Left renal pelvis (tissue), 4 donors: ENCODE measurements at places on chromosomes 6 and 20.

DNA sequence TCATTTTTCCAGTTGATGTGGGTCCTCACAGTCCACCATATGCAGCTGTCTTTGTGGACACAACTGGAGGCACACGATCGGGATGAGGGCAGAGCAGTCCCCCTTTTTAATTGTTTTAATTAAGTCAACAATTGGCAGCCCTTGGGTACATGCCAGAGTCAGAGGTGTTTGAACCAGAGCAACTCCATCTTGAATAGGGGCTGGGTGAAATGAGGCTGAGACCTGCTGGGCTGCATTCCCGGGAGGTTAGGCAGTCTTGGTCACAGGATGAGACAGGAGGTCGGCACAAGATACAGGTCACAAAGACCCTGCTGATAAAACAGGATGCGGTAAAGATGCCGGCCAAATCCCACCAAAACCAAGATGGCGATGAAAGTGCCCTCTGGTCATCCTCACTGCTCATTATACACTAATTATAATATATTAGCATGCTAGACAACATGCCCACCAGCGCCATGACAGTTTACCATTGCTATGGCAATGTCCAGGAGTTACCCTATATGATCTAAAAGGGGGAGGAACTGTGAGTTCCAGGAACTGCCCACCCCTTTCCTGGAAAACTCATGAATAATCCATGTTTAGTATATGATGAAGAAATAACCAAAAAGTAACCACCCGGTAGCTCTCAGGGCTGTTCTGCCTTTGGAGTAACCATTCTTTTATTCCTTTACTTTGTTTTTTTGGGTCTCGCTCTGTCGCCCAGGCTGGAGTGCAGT, 31.8 kb upstream of the BLCAP start:
- no peak for DNase-seq

GRCh38 chr20:38126932-38127621, 38.0 kb downstream of the TGM2 start:
- no peak for DNase-seq

DNA sequence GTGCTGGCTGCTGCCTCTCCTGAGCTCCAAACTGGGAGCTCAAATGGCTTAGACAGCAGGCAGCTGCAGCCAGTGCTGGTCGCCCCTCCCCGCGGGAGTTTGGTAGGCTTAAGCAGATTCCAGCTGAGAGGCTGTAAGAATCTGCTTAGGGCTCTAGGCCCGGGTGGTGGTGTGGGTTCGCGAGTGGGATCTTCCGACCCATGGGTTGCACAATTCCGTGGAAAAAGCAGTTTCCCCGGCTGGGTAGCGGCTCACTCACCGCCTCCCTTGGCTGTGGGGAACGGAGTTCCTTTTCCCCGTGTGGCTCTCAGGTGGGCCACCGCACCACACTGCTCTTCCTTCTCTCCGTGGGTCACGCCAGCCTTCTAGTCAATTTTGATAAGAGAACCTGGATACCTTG, 232.5 kb downstream of the PKHD1 start:
- DNase-seq, result no peak

DNA sequence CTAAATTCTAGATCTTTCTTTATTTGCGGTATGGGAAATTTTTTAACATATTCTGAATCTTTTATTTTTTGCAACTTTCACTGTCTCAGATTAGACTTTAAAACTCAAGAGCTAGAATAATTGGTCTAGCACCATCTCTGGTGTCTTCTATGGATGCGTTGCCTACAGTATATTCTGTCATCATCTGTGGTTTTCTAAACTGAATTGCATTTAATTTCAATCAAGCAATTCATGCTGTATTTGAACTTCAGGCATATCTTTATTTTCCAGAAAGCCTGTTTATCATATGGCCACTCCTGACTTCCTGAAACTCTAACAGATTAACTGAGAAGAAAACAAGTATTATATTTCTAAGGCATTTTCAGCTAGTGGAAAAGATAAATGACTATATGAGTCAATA, 281.6 kb downstream of the PLCB1 start:
- no peak for DNase-seq

DNA sequence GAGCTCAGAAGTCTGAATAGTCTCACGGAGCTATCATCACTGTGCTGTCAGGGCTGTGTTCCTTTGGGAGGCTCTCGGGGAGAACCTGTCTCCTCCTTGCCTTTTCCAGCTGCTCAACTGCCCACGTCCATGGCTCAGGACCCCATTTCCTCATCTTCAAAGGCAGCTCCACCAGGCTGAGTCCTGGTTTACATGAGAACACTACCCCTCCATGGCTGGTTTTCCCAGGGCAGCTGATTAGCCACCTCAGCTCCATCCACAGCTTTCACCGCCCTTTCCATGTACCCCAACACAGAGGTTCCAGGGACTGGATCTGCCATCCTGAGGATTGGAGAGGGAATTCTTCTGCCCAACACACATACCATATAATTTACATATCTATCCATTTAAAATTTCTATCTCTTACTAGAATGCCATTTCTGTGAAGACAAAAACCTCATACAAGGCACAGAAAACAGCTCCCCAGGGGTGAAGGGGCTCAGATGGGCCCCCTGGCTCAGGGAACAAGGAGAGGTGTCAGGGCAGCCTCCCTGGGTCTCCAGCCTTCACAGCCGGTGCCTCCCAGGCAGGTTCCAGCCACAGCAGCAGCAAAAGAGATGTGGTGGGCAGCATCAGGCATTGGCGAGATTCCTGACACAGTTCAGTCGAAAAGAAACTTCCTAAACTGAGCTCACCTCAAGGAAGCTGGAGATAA, 2.2 kb upstream of the RAET1E start:
- DNase-seq, result no peak

DNA sequence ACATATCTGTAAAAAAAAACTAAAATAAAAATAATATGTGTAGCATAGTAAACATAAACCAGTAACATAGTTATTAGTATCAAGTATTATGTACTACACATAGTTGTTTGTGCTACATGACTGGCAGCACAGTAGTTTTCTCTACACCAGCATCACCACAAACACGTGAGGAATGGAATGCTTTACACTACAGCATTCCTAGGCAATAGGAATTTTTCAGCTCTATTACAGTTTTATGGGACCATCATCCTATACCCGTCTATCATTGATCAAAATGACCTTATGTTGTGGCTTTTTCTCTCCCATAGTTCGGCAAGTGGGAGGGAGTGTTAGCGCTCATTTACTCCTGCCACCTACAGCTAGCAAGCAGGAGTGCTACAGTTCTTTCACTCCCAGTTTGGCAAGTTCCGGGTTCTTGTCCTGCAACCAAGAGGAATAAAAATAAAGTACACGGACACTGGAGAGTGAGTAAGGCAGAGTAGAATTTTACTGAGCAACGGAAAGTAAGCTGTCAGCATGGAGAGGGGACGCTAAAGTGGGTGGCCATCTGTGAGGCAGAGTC, 196.8 kb upstream of the HSF2 start:
- DNase-seq, result no peak

DNA sequence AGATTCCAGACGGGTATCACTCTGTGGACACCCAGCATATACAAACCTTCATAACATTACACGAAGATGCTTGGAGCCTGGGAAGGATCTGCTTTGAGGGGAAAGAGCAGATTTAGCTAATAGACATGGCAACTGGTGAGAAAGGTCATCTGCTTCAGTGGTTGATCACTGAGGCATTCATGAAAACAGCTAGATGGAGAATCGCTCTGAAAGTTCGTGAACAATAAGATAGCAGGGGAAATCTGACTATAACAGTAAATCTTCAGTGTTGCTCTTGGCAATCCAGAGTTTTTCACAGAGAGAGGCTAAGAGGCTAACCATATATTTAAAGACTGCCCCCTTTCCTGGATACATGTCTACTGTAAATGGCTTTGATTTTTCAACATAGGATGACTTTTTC, 245.3 kb downstream of the FARS2 start:
- DNase-seq, result peak; percentile 14

DNA sequence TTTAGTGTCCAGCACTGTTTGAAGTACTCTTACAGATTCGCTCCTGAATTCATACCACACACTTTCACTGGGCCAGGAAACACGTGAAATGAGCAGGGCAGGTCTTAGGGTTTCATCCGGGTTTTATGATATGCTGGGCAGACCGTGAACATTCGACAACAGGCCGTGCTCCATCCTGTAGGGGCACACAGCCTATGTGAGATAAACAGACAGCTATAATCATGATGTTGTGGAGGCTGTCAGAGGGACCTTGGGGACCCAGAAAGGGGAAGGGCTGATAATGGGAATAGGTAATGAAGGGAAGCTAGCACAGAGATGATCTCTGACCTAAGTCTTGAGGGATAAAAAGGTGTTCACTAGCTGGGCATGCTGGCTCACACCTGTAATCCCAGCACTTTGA, 110.4 kb downstream of the RIN2 start:
- no peak for DNase-seq

GRCh38 chr6:44425951-44426350, 38.4 kb downstream of the CDC5L start:
- DNase-seq, result no peak

GRCh38 chr20:11573507-11573906, 344.2 kb upstream of the BTBD3 start:
- no peak for DNase-seq

GRCh38 chr6:129454488-129454887, 255.5 kb downstream of the ARHGAP18 start:
- no peak for DNase-seq

GRCh38 chr20:57628047-57628961, 8.1 kb upstream of the ZBP1 start:
- DNase-seq, result no peak

GRCh38 chr20:46770330-46771194, 61.1 kb downstream of the SLC2A10 start:
- DNase-seq, result no peak

DNA sequence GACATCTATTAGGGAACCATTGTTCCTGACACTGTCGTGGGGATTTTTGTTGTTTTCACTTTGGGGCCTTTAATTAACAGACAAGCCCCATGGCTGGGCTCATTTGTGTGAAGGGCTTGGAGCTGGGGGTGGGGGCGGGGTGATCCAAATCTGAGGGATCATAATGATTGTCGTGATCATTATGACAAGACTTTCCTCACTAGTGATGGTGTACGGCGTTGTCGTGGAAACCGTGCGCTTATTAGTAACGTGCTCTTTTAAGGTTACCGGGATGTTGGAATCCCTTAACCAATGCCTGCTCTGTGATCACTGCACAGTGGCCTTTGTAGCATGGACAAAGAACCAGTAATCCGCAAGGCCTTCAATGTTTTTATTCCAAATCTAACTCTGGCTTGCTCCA, 18.6 kb downstream of the PDYN start:
- DNase-seq, result no peak

GRCh38 chr20:53162251-53162835, 190.2 kb downstream of the TSHZ2 start:
- peak; percentile 79 for DNase-seq

GRCh38 chr6:28257042-28257441, 2.1 kb upstream of the NKAPL start:
- no peak for DNase-seq

- no peak for DNase-seq
Observed at GRCh38 chr6:84979541-84979940, 215.1 kb upstream of the TBX18 start.

GRCh38 chr20:54938707-54939106, 463.3 kb downstream of the DOK5 start:
- DNase-seq, result no peak

- no peak for DNase-seq
Observed at GRCh38 chr6:27031302-27031701, 216.2 kb upstream of the PRSS16 start.

- no peak for DNase-seq
Observed at GRCh38 chr20:56222201-56222600, 26.3 kb upstream of the MC3R start.

GRCh38 chr6:44341095-44341890, 1.2 kb upstream of the SPATS1 start:
- DNase-seq, result no peak

DNA sequence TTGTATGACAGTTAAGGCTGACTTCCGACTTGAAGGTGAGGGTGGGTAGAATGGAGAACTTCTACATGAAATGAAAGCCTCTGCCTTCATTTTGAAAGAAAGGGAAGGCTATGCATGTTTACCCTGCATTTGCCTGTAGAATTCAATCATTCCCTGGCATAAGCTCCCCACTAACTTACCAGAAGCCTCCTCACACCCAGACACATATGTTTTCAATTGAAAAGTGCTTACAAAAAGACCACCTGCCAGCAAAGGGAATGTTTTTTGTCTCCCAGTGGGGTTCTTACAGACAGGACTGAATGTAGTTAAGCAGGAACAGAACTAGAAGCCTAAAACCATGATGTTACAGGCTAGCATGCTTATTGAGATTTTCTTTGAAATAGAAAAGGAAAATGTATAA, 392.1 kb upstream of the HSF2 start:
- DNase-seq, result no peak

GRCh38 chr6:158707120-158707820, 57.4 kb downstream of the SYTL3 start:
- no peak for DNase-seq

DNA sequence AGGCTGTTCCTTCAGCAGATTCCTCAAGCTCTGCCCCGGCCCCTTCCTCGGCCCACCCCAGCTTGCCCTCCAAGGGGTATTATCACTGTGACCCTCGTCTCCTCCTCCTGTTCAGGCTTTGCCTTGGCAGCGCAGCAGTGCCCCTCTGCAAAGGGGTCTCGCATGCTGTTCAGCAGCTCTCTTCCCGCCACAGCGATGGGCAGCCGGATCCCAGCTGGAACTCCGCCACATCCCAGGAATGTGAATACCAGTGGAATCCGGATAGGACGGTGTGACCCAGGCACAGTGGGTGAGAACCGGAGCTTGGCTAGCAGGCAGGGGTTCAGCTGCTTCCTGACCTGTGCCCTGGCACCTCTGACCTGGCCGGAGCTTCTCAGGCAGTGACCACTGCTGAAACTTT, 52.9 kb downstream of the RNASET2 start:
- DNase-seq, result no peak

DNA sequence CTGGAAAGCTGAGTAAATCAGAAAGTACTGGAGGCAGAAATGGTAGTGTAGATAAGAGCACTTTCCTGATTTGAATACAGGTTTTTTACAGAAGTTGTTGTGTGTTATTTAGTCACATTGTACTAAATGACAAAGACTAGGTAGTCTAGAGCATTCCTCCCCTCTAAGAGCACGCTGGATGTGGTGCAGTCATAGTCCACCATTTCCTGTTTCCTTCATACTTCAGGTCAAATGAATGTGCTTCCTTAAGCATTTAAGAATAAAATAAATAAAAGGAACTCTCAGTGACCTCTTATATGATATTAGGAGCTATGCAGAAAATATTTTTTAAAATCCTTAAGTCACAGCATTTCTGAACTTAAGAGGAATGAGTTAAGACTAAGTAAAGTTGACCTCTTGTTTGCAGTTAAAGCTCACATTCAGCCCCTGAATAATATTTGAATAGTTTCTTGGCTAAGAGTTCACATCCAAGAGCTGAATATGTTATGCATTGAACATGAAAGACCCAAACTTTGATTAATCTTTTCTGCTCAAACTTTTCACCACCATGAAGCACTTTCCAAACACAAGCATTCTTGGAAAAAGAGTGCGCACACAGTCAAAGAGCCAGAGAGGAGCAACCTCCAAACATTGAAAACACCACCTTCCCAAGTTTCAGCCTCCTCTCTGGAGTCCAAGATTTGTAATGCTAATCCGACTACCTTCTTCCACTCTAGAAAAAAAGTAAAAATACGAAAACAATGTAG, 53.4 kb upstream of the TMEM30A start:
- no peak for DNase-seq
